ENCODE measurements at places on chromosomes 11 and 22.

GRCh38 chr11:1290052-1291040 lies 19.1 kb downstream of the TOLLIP start:
- DNase-seq, result no peak

DNA sequence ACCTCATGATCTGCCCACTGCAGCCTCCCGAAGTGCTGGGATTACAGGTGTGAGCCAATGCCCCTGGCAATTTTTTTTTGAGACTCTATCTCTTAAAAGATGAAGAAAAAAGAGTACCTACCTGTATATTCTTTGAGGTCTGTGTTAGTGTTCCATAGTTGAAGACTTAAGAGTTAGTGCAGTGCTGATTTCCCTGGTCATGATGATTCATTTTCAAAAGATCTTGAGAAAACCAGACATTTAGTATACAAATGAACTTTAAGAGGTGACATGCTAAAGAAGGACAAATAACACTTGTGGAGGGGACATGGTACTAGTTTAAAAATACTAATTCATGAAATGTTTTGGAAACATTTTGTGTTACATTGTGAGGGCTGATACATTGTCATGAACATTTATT lies 17.7 kb downstream of the CBL start:
- no peak for DNase-seq

GRCh38 chr11:123694551-123694950 lies 40.1 kb upstream of the SCN3B start:
- no peak for DNase-seq

- no peak for DNase-seq
Measured at GRCh38 chr11:6406370-6406769, 12.5 kb downstream of the APBB1 start.

DNA sequence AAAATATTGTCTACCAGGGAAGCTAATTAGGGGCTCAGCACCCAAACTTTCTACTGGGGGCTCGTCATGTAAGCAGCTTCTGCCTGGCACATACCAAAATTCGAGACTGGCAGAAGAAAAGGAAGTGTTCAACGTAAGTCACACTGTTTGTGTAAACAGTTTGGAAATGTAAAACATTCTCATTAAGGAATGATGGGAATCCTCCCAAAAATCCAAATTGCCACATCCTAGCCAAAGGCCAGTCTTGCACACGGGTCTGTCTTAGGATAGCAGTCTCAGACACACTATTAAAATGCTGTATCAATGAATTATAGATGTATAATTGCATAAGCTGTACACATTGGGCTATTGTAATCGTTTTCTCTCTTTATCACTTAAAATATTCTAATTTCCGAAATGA lies 28.9 kb downstream of the CUL5 start:
- no peak for DNase-seq

GRCh38 chr11:25408146-25408545 lies 911.3 kb downstream of the LUZP2 start:
- DNase-seq, result no peak

GRCh38 chr11:45661439-45662055 lies 3.9 kb downstream of the CHST1 start:
- DNase-seq, result no peak

- no peak for DNase-seq
Measured at GRCh38 chr11:91792779-91793262, 431.8 kb upstream of the FAT3 start.

DNA sequence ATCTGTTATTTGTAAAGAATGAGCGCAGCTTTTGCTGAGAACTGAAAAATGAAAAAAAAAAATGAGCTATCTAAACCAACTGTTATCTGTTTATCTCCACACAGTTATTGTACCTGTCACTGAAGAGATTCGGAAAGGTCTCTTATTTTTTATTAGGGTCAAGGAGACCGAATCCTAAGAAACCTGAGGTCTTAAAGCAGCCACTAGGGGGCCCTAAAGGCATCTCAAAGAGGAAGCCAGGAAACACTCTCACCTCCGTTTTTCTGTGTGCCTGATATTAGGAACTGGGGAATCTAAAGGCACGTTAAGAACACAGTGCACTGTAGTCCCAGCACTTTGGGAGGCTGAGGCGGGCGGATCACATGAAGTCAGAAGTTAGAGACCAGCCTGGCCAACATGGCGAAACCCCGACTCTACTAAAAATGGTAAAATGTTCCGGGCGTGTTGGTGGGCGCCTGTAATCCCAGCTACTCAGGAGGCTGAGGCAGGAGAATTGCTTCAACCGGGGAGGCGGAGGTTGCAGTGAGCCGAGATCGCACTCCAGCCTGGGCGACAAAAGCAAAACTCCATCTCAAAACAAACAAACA lies 3.5 kb upstream of the LARGE1 start:
- DNase-seq, result peak; percentile 47

GRCh38 chr22:19824212-19824925 lies 30.3 kb downstream of the GNB1L start:
- DNase-seq, result no peak

DNA sequence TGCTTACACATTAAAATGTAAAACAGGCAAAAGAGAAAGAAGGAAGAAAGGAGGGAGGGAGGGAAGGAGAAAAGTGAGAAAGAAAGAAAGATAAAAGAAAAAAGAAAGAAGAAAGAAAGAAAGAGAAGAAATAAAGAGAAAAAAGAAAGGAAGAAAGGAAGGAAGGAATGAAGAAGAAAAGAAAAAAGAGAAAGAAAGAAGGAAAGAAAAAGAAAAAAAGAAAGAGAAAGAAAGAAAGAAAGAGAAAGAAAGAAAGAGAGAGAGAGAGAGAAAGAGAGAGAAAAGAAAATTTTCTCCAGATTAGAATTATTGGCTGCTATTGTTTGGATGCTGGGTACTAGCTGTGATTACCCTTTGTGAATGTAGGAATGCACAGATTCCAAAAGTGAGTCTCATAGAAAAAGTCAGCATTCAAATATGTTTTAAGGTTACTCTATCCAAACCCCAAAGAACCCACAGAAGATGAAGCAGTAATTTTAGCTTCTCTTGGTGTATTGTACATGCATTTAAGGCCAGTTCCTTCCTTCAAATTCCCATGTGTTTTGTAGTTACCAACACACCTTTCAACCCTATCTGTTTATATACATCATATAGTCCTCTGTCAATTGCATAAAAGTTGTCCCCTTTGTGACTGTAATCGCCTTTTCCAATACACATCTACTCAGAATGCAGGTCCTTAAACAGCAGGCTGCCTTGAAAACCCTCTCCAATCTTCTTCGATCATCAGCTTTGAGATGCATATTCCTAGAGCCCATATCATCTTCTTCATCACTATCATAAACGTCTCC lies 789 bp upstream of the FAM111A start:
- no peak for DNase-seq

- DNase-seq, result no peak
Measured at GRCh38 chr22:26672060-26672471, 14.7 kb downstream of the MIAT start.

DNA sequence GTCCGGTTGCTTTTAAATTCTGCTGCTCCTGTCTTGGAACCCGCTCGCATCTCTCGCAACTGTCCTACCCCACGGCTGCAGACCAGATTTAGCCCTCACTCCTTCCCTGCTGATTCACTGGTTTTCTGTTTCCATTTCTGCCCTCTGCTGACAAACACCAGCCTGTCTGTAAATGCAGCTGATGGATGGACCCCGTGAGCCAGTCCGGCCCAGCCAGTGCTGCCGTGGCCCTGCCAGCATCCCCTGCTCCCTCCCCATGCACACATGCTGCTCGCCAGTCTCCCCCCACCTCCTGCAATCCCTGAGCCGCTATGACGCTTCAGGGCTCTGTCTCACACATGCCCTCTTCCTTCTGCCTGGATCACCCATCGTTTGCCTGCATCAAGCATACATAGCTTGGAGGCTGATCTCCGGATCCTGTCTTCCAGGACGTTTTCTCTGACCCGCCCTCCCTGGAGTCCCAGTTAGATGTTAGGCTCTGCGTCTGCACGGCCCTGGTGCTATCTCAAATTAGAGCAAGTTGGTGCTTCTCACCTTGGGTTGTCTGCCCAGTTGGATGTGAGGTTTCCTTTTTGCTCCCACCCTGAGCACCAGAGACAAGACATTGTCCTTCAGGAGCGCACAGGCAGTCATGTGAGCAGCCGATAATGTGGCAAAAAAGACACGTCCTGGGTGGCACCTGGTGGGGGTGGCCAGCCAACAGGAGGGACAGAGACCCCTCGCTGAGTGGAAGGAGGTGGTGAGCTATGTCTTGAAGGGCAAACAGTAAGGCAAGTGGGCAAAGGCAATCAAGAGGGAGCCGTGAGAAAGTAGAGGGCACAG lies 4.3 kb upstream of the ACR start:
- no peak for DNase-seq

GRCh38 chr11:16876837-16877236 lies 137.4 kb downstream of the PLEKHA7 start:
- no peak for DNase-seq

DNA sequence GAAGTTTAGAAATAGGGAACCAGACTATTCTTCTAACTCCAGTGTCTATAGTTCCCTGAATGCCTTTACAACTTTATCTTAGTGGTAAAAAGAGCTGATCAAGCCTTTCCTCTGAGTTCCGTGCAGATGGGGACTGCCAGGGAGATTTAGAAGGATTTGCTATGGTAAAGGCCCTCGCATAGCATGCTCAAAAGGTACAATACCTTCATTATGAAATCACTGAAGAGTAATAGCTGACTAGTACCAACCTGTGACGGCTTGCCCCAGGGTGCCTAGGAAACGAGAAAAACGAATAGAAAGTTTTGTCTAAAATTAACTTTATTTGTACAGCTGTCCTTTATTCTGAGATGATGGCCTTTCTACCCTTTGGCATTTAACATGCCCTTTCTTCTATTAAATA lies 150.1 kb upstream of the ARHGAP42 start:
- no peak for DNase-seq

GRCh38 chr11:119188067-119188466 lies 2.8 kb downstream of the NHERF4 start:
- DNase-seq, result no peak

DNA sequence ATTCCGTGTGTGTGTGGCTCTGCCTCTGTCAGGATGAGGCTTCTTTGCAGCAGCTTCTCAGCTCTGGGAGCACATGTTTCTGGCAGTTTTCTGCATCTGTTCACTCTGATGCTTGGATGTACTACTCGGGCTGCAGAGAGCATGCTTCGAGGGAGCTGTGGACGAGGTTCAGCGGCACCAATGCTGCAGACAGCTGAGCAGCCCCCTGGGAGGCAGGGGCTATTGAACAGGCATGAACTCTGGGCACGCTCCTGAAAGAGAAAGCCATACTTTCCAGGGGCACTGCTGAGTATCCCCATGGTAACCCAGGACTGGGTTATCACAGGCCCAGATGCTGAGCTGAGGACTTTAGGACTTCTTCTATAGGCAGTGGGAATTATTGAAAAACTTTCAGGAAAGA lies 33.8 kb downstream of the ADAMTS8 start:
- no peak for DNase-seq

GRCh38 chr11:46315033-46315738 lies 32.1 kb upstream of the DGKZ start:
- DNase-seq, result peak; percentile 82

DNA sequence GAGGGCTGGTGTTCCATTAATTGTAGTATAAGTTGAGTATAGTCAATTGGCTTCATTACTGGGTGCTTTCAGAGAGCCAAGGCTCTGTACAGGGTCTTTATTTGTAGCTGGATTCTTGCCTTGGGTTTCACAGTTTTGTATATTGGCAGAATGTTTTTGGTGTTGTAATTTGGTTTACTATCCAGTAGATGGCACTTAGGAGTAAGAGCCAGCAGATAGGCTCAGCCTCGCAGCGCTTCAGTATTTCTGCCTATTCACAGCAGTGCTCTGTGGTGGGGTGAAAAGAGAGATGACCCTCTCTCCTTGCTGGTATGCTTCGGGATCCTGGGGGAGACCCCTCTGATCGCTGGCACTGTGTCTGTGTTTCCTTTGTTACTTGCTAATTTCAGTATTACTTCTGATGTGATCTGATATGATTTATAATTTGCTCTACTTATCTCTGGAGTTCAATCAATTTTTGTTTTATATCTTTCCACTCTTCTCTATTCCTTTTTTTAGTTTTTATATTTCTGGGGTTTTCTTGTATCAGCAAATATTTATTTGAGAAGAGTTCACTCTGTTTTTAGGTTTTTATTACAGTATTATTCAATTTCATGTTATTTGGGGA lies 52.2 kb downstream of the ANO5 start:
- DNase-seq, result peak; percentile 2

- DNase-seq, result peak; percentile 70
Measured at GRCh38 chr11:67483831-67484665, 1.2 kb downstream of the AIP start.

DNA sequence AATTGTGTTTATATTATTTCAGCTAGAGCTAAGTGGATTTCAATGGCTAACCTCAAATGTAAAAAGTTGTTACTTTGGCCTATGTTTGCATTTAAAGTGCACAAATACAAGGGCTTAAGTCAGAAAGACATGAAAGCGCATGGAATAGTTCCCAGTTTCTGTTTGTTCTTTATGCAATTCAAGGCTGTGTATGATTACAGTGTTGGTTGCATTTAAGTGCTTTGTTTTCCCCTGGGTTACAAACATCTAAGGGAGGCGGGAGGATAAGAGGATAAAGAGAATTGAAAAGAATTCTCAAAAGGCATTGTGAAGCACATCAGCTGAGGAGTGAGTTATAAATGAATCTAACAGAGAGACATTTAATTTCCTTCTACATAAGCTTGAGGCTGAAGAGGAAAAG lies 453.4 kb downstream of the NTM start:
- DNase-seq, result no peak

DNA sequence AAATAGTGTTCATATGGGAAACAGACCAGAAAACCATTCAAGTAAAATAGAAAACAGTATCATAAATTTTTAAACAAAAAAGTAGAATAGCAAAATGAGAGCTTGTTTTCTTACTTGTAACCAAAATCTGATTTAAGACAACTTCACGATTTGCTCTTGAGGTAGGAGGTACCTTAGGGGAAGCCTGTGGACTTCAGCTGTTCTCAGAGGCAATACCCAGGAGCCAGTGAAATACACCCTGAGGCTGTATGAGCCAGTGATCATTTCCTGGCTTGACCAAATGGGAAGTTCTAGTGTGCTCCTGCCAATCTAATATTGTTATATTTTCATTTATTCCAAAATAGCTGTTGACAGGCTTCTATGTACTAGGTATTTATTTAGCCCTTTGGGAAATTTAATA lies 104.8 kb downstream of the ARHGAP42 start:
- no peak for DNase-seq

DNA sequence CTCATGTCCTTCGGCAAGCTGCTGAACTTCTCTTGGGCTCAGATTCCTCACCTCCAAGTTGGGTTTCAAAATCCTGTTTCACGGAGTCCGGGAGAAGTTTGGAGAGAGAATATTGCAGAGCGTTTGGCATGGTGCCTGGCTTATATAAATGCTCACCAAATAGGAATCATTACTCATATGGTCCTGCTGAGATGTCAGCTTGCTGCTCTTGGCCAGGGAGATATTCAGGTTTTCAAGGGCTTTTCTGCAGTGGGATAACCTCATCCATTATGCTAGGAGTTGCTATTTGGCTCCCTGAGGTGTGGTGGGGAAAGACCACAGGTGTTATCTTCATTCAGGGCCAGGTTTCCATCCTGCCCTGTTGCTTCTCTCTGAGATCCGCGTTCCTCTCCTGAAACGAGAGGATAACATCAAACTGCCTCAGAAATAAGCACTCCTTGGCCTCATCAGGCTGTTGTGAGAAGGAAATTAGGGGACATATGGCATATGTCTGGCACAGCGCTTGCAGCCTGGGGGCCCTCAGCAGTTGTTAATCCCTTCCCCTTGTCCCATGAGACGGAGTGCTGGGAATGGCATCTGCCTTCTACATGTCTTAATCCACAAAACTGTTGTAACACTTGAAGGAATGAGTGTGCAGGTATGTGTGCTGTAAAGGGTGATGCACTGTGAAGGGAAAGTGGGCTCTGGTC lies 29.9 kb upstream of the ACER3 start:
- no peak for DNase-seq

GRCh38 chr11:86923999-86924766 lies 31.0 kb downstream of the FZD4 start:
- no peak for DNase-seq
